ENCODE measurements at places on chromosomes 12 and 14. TPM values are rescaled to one million over a fixed set of nuclear protein-coding genes. Genes with fewer than 3 reads are reported as not detected.

LRRK2 gene
- 0.64 TPM for total RNA-seq

EML5 gene
- total RNA-seq, result 2.9 TPM

MEG3 gene
- not detected for total RNA-seq

EAPP gene
- 44.7 TPM for total RNA-seq

SIVA1 gene
- 110 TPM for total RNA-seq

RFLNA gene
- total RNA-seq, result not detected

SLCO1C1 gene
- total RNA-seq, result not detected

DNA sequence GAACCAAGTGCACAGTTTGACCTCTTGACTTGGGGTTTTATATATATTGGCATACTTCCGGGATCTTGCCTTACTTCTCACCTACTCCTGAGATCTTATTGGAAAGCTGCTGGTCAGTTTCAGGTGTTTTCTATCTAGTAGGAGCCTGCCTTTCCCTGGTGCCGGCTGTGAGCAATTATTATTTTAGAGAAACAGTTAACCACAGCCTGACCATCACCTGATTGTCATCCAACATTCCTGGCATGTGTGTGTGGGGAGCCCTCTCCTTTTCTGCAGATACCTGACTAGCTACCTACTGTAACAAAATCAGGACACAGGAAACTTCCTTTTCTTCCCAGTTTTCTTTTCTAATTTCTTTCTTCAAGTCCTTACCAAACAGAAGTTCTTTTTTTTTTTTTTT, 220.4 kb downstream of the ATP23 start:
- H3K4me3 ChIP-seq, result no peak overlapping the region
- no peaks in the 10 kb centered on the region for H3K36me3 ChIP-seq
- no peaks in the 10 kb centered on the region for H3K4me1 ChIP-seq
- no peak overlapping the region for H3K27ac ChIP-seq

GRCh38 chr14:99807413-99808153, 14.4 kb downstream of the EML1 start:
- H3K27ac ChIP-seq, result no peak overlapping the region
- H3K27me3 ChIP-seq, result peaks cover 41% of the 10 kb centered on the region
- no peaks in the 10 kb centered on the region for H3K36me3 ChIP-seq
- H3K4me1 ChIP-seq, result no peaks in the 10 kb centered on the region
- H3K4me3 ChIP-seq, result no peak overlapping the region
- DNase-seq, result no peak

GRCh38 chr12:115132145-115132544, 448.2 kb upstream of the TBX3 start:
- no peaks in the 10 kb centered on the region for H3K4me1 ChIP-seq
- no peak overlapping the region for H3K4me3 ChIP-seq
- no peak overlapping the region for H3K27ac ChIP-seq
- DNase-seq, result no peak
- H3K36me3 ChIP-seq, result no peaks in the 10 kb centered on the region

DNA sequence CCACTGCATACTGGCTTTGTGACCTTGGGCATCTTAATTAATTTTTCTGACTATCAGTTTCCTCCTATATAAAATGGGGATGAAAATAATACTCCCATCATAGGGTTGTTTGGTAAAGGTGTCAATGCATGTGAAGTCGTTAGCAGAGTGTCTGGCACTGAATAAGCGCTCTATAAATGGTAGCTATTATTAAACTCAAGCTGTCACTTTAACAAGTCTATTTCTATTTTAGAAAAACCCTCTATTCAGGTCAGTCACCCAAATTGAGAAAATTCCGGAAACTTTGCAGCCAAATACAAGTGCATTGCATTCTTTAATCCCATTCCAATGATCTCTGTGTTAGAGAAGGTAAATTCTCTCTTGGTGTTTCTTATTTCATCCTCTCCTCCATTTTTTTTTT, 363.1 kb downstream of the SYT1 start:
- H3K36me3 ChIP-seq, result no peaks in the 10 kb centered on the region
- H3K4me3 ChIP-seq, result no peak overlapping the region
- no peak overlapping the region for H3K27ac ChIP-seq
- no peaks in the 10 kb centered on the region for H3K27me3 ChIP-seq
- DNase-seq, result no peak

DNA sequence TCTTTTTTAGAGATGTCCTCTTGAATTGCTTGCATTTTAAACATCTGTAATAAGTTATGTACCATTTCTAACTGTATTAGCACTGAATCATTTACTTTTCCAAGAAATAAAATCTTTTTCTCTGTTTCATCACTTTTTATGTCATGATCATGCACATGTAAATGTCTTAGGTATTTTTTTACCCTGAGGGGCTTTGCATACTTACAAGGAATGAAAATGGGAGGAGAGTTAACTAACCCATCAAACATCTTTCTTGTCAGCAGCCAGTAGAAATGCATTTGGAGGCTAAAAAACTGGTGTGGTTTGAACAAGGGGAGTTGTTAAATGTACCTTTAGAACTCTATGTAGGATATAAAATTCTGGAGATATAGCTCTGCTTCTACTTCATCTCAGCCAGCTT, 1080.3 kb downstream of the GALC start:
- H3K4me3 ChIP-seq, result no peak overlapping the region
- H3K36me3 ChIP-seq, result no peaks in the 10 kb centered on the region
- no peak for DNase-seq
- H3K27ac ChIP-seq, result no peak overlapping the region
- H3K4me1 ChIP-seq, result no peaks in the 10 kb centered on the region

DNA sequence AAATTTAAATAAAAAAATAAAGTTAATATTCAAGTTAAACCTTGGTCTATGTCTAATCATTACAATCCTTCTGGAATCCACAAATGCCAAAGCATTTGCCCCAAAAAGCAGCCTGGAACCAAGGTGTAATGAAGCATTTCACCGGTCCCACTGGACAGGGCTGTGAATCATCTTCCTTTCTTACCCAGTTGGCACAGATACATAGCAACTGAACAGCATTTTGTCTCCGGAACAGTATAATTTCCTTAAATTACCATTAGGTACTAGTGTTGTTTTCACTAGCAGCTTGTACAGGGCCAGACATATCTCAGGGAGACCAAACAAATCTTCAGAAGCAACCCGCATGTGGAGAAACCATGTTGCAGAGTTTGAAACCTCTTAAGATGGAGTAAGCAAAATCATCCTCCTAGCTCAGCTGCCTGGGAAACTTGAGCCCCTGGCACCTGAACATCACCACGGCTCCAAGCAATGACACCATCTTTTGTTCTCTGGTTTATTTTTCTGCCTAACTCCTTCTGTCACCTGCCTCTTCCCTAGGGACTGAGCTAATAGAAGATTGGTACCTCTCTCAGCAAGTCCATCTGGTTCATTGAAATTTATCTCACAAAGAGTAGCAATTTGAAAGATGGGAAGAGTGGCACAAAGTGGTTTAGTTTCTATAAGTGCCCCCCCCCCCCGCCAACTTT, 17.9 kb upstream of the MDM1 start:
- peaks cover 6% of the 10 kb centered on the region for H3K27me3 ChIP-seq
- peaks cover 16% of the 10 kb centered on the region for H3K4me1 ChIP-seq
- DNase-seq, result no peak

- H3K4me3 ChIP-seq, result no peak overlapping the region
- peaks cover 24% of the 10 kb centered on the region for H3K27me3 ChIP-seq
- H3K27ac ChIP-seq, result no peak overlapping the region
Measured at GRCh38 chr12:106918746-106919145, 37.0 kb upstream of the TMEM263 start.

GRCh38 chr14:20792556-20792955, 10.1 kb downstream of the RNASE1 start:
- no peak overlapping the region for H3K27ac ChIP-seq
- peaks cover 2% of the 10 kb centered on the region for H3K4me1 ChIP-seq
- no peak for DNase-seq
- H3K27me3 ChIP-seq, result peaks cover 8% of the 10 kb centered on the region

- no peaks in the 10 kb centered on the region for H3K4me1 ChIP-seq
- no peak for DNase-seq
- H3K4me3 ChIP-seq, result no peak overlapping the region
Measured at GRCh38 chr14:51211149-51211548, 28.9 kb upstream of the TMX1 start.

GRCh38 chr14:69315301-69315700, 55.3 kb downstream of the GALNT16 start:
- H3K27me3 ChIP-seq, result peaks cover 5% of the 10 kb centered on the region
- H3K27ac ChIP-seq, result no peak overlapping the region
- no peaks in the 10 kb centered on the region for H3K4me1 ChIP-seq
- H3K36me3 ChIP-seq, result no peaks in the 10 kb centered on the region

DNA sequence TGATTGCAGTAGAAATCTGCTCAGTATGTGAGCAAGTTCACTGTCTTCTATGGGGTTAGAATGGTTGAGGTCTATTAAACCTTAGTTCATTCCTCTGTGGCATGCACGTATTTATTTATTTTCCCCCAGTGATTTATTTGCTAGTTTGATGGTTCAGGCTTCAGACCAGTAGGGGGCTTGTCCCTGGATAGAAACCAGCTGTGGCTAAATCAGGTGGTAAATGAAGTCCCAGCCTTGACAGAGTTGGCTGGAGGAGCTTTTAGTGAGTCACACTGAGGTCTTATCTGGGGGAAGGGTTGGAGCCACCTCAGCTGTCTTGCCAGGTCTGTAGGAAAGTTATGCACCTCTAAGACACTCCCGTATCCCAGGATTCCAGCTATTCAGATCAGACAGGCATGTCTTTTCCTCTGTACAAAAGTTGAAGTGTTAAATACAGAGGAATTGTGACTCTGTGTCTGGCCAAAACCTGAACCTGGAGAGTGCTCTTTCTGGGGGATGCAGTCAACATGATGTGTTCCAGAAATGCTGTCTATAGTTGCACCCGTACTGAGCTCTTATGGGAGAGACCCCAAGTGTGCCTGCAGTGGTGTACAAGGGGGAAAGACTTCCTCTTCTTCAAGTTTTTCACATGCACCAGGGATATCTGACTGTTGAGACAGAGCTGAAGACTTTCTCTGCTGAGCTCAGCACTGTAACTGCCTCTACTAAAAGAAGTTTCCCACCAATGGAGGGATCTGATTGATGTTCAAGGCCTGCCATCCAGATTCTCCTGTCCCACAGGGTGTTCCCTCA, 1322.1 kb downstream of the TMEM121 start:
- no peak for DNase-seq
- no peak overlapping the region for H3K27ac ChIP-seq
- peaks cover 12% of the 10 kb centered on the region for H3K27me3 ChIP-seq
- no peak overlapping the region for H3K4me3 ChIP-seq
- no peaks in the 10 kb centered on the region for H3K36me3 ChIP-seq

DNA sequence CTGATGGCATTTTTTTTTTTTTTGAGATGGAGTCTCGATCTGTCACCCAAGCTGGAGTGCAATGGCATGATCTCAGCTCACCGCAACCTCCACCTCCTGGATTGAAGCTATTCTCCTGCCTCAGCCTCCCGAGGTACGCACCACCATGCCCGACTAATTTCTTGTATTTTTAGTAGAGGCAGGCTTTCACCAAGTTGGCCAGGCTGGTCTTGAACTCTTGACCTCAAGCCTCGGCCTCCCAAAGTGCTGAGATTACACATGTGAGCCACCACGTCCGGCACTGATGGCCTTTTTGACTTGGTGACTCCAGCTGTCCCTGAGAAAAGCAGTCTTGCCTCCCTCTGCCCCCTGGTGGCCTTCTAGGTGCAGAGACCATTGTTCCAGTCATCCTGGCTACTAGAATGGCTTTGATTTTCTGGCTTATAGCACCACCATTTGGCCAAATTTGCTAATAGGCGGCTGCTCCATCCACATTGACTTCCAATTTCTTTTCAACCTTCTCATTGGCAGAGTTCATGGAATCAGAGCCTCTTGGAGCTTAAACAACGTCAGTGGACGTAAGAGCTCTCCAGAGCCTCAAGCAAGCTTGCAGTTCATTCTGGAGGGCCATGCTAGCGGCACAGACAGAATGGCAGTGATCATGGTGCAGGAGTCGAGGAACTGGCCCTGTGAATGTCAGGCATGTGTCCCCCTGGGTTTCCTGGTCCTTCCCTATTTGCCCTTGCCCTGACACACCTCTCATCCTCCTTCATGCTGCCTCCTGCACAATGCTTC, 25.4 kb upstream of the EIF4B start:
- H3K36me3 ChIP-seq, result no peaks in the 10 kb centered on the region
- no peaks in the 10 kb centered on the region for H3K4me1 ChIP-seq
- H3K4me3 ChIP-seq, result no peak overlapping the region
- H3K27ac ChIP-seq, result no peak overlapping the region
- DNase-seq, result peak; percentile 70
- peaks cover 25% of the 10 kb centered on the region for H3K27me3 ChIP-seq

- H3K4me3 ChIP-seq, result no peak overlapping the region
- no peaks in the 10 kb centered on the region for H3K27me3 ChIP-seq
- H3K36me3 ChIP-seq, result no peaks in the 10 kb centered on the region
- DNase-seq, result no peak
Measured at GRCh38 chr12:125149160-125150108, 84.2 kb downstream of the AACS start.

GRCh38 chr14:68511129-68512047, 281.5 kb downstream of the ZFP36L1 start:
- no peak for DNase-seq
- no peak overlapping the region for H3K27ac ChIP-seq
- no peak overlapping the region for H3K4me3 ChIP-seq
- H3K27me3 ChIP-seq, result no peaks in the 10 kb centered on the region
- peaks cover 2% of the 10 kb centered on the region for H3K36me3 ChIP-seq

DNA sequence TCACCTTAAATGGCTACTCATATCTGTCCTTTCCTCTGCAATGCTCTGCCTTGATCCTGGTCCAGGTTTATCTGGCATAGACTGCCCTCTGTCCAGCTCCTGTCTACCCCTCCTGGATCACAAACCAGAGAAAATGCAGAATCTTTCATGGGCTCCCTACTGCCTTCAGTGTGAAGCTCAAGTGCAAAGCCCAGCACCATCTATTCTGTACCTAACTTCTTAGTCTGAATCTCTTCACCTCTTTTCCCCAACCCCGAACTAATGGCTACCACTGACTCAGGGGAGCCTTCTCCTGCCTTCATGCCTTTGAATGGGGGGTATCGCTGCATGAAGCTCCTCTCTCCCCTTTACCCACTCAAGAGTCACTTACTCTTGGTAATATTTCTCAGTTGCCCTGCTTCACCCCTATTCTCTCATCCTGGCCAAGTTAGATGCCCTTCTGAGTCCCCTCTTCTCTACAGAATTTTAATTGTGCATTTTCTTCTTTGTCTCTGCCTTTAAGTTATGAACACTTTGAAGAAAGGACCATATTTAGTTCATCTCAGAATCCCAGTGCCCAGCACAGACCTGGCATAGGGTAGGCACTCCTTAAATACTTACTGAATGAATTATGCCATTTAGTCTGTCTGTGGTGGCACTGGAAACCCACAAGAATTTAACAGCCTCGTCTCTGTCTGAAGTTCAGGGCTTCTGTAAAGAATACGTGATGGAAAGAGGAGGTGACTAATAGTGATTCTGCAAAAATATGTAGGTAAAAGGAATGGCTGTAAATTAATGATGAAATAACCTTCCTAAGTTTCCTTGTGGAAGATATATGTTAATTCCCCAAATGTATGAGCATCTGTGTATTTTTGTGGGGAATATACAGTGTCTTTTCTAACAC, 191.3 kb upstream of the AMIGO2 start:
- no peaks in the 10 kb centered on the region for H3K27me3 ChIP-seq
- peaks cover 60% of the 10 kb centered on the region for H3K4me1 ChIP-seq
- DNase-seq, result no peak
- no peak overlapping the region for H3K4me3 ChIP-seq

Measured in activated naive CD8-positive, alpha-beta T cell treated with anti-CD3 and anti-CD28 coated beads, Interleukin-2, amount 10 ng/mL, durations not matched to agents 7 days and 5 days (primary cell).